Hypothalamus (tissue), 51 donors: ENCODE measurements at places on chromosomes 3 and 15.

DNA sequence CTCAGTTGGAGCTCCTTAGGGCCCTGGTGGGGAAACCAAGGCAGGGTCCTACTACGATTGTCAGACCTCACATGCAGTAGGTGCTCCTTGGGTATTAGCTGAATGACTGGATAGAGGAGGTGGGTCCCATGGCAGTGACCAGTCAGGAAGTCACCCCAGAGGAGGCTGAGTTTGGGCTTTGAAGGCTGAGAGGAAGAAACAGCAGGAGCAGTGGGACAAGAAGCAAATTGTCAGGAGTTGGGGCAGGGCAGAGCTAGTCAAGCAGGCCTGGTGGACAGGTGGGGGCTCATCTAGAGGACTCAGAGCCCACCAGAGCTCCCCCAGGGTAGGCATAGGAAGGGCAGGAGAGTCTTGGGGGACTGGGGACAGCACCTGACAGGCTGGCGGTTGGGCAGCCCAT is 3.1 kb downstream of the NBEAL2 start:
- no peak for DNase-seq

DNA sequence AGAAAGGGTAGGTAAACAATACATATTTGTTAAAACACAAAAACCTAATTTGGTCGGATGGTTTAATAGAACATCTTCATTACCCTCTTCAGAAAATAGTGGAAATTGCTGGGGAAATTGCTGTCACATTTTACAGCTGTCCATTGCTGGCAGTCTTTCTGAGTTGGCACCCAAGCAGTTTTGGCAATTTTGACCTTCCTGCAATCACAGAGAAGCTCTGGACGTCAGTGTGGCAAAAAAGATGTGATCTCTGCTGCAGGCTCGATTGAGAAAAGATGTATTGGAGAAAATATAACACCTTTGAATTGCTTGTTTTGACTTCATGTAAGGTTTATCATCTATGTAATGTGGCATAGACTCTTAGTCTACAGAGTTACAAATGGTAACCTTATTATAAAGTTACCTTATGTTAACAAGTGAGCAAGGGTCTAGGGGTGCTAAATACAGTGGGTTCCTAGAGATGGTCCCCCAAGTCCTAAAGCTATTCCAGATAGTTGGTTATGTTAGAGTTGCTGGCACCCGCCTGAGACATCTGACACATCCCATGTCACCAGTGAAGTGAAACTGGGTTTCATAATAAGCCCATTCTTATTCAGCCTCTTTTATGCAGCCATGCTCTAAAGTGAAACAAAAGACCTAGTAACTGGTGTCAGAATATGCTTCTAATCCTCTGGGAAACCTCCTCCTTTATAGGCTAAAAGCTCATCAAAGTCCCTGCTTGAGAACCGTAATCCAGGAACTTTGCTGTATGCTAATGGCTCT is 14.0 kb downstream of the UBE2E1 start:
- DNase-seq: peak; percentile 34

DNA sequence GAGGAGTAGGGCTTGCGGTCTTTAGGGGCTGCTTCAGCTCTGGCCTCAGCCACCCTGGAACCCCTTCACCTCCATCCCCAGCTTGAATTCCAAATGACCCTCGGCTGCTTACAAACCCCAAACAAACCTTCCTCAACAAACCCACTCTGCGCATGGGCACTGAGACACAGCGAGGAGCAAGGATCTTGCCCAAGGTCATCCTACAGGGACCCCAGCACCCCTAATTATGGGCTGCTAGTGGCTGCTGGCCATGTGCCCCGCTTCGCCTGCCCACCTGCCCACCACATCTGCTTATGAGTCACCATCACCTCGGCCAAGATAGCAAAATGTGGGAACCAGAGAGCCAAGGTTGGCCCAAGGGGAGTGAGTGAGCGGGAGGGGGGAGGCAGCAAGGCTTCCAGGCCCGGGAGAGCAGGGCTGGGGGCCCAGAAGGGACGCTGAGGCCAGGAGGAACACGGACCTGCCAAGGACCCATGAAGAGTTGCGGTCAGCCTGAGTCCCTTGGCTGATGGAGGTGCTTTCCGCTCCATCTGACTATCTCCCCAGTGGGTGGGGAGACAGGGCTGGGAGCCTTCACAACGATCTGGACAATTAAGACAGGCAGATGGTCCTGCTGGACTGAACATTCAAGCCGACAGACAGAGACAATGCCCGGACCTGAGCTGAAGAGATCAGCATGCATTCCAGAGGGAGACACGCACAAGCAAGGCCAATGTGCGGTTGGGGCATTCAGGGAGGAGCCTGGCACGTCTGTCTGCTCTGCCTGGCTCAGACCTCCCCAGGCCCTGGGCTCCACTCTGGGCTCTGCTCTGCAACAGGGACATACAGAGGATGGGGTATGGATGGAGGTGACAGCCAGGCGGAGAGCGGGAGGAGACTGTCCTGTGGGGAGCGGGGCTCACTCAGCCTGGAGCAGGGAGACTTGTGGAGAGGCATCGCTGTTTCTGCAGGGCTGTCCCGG is 10.8 kb upstream of the GRIP2 start:
- no peak for DNase-seq

- DNase-seq: no peak
These were observed 12.9 kb downstream of the PGBD4 start for GRCh38 chr15:34114739-34115138.

GRCh38 chr3:137761099-137761562 is 3.0 kb upstream of the SOX14 start:
- no peak for DNase-seq

GRCh38 chr3:77412021-77412438 is 372.1 kb downstream of the ROBO2 start:
- DNase-seq: no peak

GRCh38 chr3:188298585-188298984 is 144.6 kb downstream of the LPP start:
- DNase-seq: no peak

- DNase-seq: no peak
These were observed 3.3 kb downstream of the PKM start for GRCh38 chr15:72227720-72228119.

GRCh38 chr3:188147782-188148181 is 6.2 kb upstream of the LPP start:
- DNase-seq: no peak

DNA sequence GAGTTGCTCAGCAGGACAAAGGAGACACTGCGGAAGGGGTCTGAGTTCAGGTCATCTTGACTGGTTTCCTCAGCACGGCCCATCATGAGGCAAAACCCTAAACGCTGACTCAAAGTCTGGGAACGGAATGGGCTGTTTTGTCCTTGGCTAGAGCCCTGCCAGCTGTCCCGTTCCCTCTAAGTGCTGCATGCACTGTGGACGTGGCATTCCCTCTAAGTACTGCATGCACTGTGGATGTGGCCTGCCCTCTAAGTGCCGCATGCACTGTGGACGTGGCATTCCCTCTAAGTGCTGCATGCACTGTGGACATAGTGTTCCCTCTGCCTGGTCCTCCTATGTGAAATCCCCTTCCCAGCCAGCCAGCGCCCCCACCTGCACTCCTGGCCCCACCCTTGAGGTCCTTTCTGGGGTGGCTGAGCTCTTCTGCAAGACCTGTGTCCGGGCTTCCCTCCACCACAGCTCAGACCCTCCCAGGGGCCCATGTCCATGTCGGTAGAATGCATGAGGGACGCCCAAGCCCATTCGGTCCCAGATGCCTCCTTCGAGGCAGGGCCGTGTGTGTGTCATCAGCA is 36.7 kb downstream of the TM2D3 start:
- DNase-seq: no peak

- DNase-seq: no peak
These were observed 2.6 kb downstream of the ATP8B4 start for GRCh38 chr15:50116477-50116876.

- no peak for DNase-seq
These were observed 164.0 kb upstream of the CFAP20DC start for GRCh38 chr3:59213860-59214259.

DNA sequence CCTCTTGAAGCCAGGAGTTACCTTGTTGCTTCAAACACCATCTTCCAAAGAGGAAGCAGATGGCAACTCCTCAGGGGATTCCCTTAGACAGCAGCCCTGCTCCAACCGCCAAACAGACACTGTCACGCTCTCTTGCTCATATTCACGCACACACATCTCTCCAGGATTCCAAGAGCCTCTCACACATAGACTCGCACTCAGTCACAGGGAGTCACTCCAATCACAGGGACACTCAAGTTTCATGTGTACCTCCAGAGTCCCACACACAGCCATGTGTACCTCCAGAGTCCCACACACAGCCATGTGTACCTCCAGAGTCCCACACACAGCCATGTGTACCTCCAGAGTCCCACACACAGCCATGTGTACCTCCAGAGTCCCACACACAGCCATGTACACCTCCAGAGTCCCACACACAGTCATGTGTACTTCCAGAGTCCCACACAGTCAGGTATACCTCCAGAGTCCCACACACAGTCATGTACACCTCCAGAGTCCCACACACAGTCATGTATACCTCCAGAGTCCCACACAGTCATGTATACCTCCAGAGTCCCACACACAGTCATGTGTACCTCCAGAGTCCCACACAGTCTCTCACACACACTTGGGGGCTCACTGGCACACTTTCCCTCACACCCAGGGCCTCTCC is 6.1 kb downstream of the VWA5B2 start:
- DNase-seq: no peak

DNA sequence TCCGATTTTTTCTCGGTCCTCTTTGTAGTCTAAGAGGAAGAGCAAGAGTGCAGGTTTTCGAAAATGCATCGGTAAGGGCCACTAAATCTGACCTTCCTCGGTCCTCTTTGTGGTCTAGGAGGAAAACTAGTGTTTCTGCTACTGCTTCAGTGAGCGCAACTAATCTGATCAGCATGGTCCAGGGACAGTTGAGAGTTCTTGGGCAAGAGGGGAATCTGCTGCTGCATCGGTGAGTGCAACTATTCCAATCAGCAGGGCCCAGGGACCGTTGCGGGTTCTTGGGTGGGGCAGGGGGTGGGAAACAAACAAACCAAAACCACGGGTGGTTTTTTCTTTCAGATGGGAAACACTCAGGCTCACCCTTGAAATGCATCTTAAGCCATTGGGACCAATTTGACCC is 10.5 kb upstream of the OSBPL11 start:
- DNase-seq: no peak

- no peak for DNase-seq
These were observed 1268.1 kb downstream of the OTOL1 start for GRCh38 chr3:162764808-162765071.

- no peak for DNase-seq
These were observed 400.0 kb upstream of the C2CD4B start for GRCh38 chr15:62564886-62565633.

DNA sequence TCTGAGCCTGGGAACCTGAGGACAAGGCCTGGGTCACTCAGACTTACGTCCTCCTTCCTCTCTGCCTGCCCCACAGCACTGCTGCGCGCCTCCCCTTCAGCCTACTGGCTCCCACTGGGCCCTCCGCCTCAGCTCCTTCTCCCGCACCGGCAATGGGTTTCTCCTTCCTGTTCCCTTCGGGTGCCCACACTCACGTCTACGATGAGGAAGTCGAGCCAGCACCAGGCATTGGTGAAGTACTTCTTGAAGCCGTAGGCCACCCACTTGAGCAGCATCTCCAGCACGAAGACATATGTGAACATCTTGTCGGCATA is 70.0 kb downstream of the EXOG start:
- no peak for DNase-seq

DNA sequence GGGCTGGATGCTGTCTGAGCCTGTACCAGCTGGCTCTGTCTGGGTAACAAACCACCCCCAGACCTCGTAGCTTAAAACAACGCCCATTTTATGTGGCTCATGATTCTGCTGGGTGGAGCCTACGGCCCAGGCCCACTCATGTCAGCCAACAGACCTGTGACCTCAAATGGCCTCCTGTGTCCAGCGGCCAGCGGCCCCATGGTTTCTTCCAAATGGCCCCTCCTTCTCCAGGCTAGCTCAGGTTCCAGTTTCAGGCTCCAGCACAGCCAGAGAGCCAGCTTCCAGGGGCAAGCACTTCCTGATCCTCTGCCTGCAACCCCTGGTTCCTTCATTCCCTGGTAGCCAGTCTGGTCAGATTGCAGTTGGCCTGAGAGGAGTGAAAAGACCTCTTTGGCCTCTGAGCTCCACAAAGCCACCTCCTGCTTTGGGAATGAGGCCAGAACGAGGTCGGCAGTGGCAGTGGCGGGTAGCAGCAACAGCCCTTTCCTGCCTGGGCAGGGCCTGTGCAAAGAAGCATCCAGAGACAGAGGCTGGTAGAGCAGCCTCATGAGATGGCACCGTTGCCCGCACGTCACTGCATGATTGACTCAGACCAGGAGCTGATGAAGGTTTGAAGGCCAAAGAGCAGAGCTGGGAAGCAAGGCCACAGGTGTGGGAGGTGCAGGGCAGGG is 21.0 kb upstream of the PLXNA1 start:
- no peak for DNase-seq

- DNase-seq: no peak
These were observed 26.5 kb downstream of the ZBTB20 start for GRCh38 chr3:115120597-115120996.

DNA sequence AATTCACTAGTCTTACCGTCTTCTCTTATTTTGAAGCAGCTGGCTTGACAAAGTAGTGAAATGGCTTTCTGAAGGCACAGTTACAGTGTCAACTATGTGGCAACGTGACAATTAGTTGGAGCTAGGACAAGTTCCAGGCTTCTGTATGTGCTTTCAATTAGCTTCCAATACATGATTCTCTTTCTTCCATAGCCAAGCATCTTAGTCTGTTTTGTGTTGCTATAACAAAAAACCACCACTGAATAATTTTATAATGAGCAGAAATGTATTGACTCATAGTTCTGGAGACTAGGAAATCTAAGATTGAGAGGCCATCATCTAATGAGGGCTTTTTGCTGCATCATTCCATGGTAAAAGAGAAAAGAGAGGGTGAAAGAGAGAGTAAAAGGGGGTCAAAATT is 365.1 kb upstream of the PLSCR5 start:
- DNase-seq: no peak

GRCh38 chr3:71135373-71136088 is 448.0 kb downstream of the FOXP1 start:
- no peak for DNase-seq

DNA sequence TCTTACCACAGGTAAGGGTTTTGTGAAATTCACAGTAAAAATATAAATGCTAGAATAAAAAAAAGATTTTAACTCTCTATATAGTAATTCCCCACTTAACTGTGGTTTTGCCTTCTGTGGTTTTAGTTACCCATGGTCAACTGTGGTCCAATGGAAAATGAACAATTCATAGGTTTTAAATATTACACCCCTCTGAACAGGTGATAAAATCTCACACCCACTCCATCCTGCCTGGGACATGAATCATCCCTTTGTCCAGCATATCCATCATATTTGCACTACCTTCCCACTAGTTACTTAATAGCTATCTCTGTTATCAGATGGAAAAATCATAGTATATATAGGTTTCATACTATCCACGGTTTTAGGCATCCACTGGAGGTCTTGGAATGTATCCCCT is 49.2 kb downstream of the HDGFL3 start:
- DNase-seq: no peak

GRCh38 chr3:146715170-146715569 is 110.0 kb upstream of the PLSCR5 start:
- DNase-seq: no peak
